ENCODE measurements at places on chromosomes 2 and 18. TPM values are rescaled to one million over a fixed set of nuclear protein-coding genes. Genes with fewer than 3 reads are reported as not detected.

GRCh38 chr2:219297766-219298456, 11.3 kb downstream of the PTPRN start:
- no peak overlapping the region for H3K27ac ChIP-seq
- no peak for DNase-seq
- peaks cover 8% of the 10 kb centered on the region for H3K4me1 ChIP-seq
- H3K36me3 ChIP-seq: no peaks in the 10 kb centered on the region

GRCh38 chr2:42974169-42974720, 181.9 kb upstream of the HAAO start:
- no peak overlapping the region for H3K27ac ChIP-seq
- H3K4me1 ChIP-seq: peaks cover 14% of the 10 kb centered on the region
- H3K36me3 ChIP-seq: no peaks in the 10 kb centered on the region
- H3K4me3 ChIP-seq: no peak overlapping the region
- H3K27me3 ChIP-seq: peaks cover 1% of the 10 kb centered on the region

DNA sequence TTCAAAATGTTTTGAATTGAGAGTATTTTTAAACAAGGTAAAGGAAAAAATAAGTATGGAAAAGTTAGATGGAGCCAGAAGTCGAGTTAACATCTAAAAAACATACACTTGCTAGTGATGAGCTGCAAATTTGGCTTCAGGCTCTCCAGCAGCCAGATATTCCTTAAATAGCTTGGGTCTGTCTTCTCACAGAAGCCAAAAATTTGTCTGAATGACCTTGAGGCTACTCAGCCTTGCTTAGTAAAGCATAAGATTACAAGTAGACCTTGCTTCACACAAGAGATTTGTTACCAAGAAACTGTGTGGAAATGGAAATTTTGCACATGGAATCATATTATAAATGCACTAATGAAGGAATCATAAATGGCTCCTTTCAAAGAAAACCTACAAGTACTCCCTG, 40.8 kb upstream of the GRB14 start:
- no peaks in the 10 kb centered on the region for H3K4me1 ChIP-seq
- H3K36me3 ChIP-seq: no peaks in the 10 kb centered on the region
- no peaks in the 10 kb centered on the region for H3K27me3 ChIP-seq
- no peak overlapping the region for H3K27ac ChIP-seq

DNA sequence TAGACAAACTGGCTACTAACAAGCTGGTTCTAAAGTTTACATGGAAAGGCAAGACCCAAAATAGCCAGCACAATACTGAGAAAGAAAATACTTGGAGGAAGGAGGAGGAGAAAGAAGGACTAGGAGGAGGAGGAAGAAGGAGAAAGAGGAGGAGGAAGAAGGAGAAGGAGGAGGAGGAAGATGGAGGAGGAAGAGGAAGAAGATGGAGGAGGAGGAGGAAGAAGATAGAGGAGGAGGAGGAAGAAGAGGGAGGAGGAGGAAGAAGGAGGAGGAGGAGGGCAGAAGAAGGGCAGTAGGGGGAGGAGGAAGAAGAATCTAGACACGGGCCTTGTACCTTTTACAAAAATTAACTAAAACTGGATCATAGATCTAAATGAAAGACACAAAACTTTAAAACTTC, 92.6 kb downstream of the METTL4 start:
- no peak for DNase-seq
- no peaks in the 10 kb centered on the region for H3K36me3 ChIP-seq
- no peak overlapping the region for H3K4me3 ChIP-seq

DNA sequence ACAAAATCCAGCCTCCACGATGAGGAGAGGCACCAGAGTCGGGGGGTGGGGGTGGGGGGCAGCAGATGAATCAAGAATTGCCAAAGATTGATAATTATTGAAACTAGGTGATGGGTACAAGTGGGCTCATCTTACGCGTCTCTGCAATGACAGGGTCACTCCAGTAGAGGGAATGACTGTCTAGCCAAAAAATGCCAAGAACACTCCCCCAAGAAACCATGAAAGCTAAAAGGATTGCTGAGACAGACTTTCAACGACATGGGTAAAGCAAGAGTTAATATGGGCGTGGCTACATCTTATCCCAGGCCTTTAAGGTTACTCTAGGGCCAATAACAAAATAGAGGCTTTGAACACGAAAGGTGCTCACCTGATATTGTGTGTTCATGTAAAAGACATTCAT, 86.5 kb downstream of the STK39 start:
- H3K36me3 ChIP-seq: no peaks in the 10 kb centered on the region
- DNase-seq: no peak
- H3K27me3 ChIP-seq: no peaks in the 10 kb centered on the region
- H3K27ac ChIP-seq: no peak overlapping the region
- no peak overlapping the region for H3K4me3 ChIP-seq

The ARID5A gene
- 82.7 TPM for total RNA-seq

The FOXD4L1 gene
- 0.16 TPM for total RNA-seq

The ALMS1 gene
- total RNA-seq: 16.8 TPM

All from GM12878 (cell line).